SW 1271 (cell line): ENCODE measurements at places on chromosomes 1 and 21.

- DNase-seq = no peak
Observed at GRCh38 chr21:33117101-33117888, 47.4 kb downstream of the OLIG1 start.

- DNase-seq = no peak
Observed at GRCh38 chr21:16239659-16240265, 510.0 kb downstream of the USP25 start.

DNA sequence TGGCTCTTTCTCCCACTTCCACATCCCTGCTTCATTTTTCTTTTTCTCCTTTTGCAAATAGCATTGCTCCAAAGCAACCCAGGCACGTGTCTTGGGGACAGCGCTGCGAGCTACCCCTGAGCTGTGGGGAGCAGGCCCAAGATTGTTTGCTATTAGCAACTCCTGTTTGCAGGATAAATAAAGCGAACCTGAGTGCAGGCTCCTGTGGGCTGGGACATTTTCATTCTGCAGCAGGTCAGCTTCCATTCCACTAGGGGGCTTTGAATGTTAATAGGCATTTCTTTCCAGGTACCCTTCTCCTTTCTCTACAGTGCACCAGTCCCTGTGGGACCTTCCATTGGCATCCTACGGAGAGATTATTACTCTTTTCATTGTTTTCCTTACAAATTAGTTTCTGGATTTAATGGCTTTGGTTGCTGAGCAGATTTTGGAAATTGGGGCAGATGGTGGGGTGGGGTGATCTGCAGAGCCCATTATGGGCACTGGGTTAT lies 54.0 kb downstream of the OLFML3 start:
- no peak for DNase-seq

- no peak for DNase-seq
Observed at GRCh38 chr1:208587110-208587509, 342.9 kb upstream of the PLXNA2 start.

DNA sequence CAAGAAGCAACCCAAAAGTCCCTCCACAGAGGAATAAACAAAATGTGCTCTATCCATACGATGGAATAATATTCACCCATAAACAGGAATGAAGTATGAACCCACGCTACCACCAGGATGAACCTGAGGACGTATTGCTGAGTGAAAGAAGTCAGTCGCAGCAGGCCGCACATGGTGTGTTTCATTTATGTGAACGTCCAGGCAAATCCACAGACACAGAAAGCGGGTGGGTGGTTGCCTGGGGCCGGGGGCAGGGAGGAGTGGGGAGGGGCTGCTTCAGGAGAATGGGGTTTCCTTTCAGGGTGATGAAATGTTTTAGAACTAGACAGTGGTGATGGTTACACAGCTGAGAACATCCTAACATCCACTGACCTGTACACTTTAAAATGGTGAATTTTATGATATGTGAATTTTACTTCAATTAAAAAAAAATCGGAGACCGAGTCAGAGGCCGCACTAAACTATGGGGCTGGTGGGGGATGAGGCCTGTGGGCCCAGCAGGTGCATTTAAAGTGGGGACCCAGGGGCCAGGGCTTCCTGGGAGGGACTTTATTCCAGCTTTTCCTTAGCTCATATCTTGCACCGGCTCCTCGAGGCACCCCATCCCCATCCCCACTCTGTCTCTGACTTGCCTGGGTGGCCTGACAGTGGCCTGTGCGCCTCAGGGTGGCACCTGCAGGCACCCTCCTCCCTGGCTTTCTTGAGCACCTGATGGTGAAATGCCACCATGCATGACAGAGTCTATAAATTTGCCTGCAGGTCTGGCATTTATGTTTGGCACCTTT lies 392.6 kb upstream of the VAMP3 start:
- no peak for DNase-seq

- DNase-seq = peak; percentile 47
Observed at GRCh38 chr1:100463791-100464424, 74.0 kb upstream of the GPR88 start.

GRCh38 chr1:203178821-203179666 lies 3.4 kb upstream of the MYBPH start:
- no peak for DNase-seq

- DNase-seq = no peak
Observed at GRCh38 chr21:41678924-41679318, 87.9 kb downstream of the RIPK4 start.

GRCh38 chr1:61741711-61742619 lies at the start of gene PATJ:
Gene PATJ (plus strand): TSS chr1:61742480. CDS start chr1:61762893, 20,413 bp downstream.
- no peak for DNase-seq

GRCh38 chr1:180424848-180425457 lies 77.4 kb downstream of the ACBD6 start:
- DNase-seq = no peak

- DNase-seq = no peak
Observed at GRCh38 chr1:53678507-53678906, 60.5 kb downstream of the GLIS1 start.

DNA sequence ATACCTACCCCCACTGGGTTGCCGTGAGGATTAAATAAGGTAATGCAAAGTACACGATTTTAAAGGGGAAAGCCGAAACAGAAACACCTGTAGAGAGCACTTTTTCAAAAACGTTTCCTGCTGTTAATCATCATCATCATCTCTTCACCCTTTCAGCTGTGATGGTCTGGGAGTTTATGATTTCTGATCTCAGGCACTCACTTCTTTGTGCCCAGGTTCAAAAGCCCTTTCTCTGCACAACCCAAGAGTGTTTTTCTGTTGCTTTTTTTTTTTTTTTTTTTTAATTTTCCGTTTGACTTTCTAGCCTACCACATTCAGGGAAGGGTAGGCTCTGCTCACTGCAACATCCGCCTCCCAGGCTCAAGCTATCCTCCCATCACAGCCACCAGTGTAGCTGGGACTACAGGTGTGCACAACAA lies 936 bp upstream of the UBXN11 start:
- no peak for DNase-seq

DNA sequence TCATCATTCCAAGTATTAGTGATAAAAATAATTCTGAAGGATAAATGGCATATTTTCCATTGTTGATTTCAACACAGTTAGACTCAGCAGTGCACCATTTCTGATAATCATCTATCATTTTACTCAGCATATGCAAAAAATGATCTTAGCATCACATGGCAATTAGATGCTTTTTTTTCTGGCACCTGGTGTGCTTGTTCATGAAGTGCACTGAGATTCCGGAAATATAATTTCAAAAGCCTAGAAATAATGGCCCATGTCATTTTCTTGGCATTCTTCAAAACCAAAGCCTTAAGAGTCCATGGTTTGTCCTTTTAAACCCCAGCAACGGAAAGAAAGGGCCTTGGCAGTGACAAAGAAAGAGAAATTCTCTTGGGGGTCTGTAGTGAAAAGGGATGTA lies 278.8 kb downstream of the KIF26B start:
- DNase-seq = no peak

DNA sequence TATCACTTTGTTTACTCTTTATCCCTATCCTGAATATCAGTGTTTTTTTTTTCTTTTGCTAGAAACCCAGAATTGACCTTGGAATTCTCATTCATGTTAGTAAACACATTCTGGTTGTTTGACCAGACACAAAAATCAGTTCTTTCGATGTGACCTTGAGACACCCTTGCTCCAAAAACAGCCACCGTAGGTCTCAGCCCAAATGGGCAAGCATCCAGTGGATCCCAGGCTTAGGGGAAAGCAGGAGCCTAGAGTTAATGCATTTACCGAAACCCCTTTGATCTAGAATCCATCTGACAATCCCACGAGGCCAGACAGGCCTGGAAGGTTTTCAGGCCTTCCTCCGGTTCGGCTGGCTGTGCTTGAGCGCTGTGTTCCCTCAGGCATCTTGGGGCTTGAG lies 47.6 kb downstream of the IRF2BP2 start:
- no peak for DNase-seq

- no peak for DNase-seq
Observed at GRCh38 chr1:9737671-9738070, 86.1 kb downstream of the CLSTN1 start.

GRCh38 chr1:18341291-18342069 lies 139.2 kb upstream of the KLHDC7A start:
- no peak for DNase-seq

DNA sequence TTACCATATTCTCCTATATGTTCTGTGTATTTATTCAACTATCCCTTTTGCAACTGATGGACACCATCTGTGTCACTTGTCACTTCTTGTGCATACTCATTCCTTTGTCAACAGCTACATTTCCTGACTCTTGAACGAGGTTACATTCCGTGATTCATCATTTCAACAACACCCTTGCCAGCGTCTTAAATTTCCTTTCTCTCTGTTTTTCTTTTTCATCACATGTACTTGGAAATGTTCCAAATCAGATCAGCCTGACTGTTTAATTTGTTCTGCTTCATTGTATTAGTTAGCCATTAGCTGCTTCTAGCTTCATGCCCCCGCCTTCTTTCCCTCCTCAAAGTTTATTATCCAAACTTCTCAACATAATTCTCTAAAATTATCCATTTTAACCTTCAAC lies 173.0 kb downstream of the ADGRL4 start:
- DNase-seq = peak; percentile 77

- no peak for DNase-seq
Observed at GRCh38 chr21:33035147-33035546, 9.4 kb downstream of the OLIG2 start.

DNA sequence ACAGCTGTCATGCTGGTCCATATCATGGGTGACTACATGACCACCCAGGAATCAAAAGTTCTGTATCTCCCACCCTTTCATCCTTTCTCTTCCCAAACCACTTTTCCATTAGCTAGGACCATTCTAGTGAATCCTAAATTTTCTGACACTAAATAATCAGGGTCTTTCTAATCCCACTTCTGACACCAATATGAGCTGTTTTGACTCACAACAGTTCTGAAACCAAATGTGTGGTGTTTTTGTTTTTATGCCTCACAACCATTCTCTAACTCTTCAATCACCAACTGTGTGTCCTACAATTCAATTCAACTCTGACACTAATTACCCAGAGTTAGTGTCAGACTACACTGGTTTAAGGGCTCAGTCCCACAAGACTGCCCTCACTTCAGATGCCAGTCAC lies 63.9 kb downstream of the SMYD2 start:
- DNase-seq = no peak

DNA sequence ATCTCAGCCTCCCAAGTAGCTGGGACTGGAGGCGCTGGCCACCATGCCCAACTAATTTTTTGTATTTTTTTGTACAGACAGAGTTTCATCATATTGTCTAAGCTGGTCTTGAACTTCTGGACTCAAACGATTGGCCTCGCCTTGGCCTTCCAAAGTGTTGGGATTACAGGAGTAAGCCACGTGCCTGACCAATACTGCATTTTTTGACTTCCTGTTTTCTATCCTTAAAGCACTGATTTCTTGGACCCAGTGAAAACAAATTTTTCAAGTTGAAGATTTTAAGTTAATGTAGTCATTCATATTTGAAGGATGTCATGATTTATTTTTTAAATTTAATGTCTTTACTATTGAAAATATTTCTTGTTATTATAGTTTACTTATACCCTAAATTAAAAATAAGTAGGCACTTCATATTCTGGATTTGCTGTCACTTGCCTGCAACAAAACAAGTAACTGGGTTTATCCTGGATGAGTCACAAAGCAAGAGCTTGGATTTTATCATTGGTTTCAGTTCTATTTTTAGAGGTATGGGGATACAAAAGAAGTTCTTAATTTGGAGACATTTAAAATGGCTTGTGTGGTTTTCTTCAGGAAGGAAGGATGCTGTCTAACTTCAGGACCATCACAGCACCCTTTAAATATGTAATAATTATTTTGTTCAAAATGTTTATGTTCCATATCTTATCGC lies 2.2 kb upstream of the VPS45 start:
- DNase-seq = no peak

DNA sequence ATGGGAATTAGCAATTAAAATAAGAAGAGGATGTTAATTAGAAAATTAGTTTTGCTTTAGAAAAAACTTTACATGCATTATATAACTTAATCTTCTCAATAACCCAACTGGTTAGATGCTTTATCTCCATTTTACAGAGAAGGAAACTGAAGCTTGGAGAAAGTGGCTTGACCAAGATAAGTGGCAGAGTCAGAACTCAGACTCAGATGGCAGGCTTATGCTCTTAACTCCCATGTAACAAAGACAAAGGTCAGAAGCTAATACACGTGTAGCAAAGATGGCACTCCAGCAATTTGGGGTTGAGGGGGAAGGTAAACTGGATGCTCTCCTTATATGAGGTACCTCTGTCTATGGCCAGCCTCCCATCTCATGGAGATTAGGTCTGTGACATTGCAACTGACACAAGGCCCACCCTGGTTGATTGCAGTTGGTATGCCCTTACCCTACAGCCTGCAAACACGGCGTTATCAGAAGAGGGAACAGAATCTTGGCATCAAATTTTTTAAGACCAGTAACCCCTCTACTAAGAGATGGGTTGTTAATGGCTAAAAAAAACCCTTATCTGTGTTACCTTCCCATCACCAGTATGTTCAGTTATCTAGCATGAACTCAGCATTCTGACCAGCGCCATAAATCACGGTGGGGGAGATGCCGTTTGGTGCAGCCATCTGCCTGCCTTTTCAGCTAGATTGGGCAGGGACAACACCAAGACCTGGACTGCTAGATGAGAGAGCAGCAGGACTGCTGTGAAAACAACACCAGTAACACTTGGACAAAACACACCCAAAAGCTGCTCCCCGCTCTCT lies 97.0 kb downstream of the UBR4 start:
- DNase-seq = no peak

DNA sequence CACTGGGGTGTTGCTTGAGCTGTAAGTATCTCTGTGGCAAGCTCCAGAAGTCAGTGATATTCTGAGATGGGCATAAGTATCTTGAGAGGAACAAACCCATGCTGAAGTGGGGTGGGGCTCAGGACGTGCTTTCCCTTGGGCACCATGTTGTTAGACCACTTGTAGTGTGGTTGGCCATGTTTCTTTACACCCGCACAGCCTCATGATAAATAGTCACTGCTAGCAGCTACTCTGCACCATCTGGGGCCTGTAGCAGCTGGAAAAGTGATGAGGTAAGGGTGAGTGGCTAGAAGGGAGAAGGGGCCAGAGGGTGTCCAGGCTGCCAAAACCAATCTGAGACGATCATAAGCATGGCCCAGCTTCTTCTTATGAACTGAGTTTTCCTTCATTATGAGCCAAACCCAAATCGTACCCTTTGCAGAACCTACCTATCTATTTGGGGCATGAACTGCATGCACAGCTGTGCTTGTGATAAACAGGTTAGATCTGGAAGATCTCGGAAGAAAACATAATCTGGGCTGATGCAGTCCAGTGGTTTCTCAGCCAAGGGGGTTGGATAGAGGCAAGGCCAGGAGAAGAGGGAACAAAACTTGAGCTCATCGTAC lies 91.9 kb upstream of the IRF2BP2 start:
- DNase-seq = no peak

GRCh38 chr1:43147625-43148327 lies 24.3 kb downstream of the EBNA1BP2 start:
- DNase-seq = no peak
